ENCODE measurements at places on chromosomes 2 and 18.

DNA sequence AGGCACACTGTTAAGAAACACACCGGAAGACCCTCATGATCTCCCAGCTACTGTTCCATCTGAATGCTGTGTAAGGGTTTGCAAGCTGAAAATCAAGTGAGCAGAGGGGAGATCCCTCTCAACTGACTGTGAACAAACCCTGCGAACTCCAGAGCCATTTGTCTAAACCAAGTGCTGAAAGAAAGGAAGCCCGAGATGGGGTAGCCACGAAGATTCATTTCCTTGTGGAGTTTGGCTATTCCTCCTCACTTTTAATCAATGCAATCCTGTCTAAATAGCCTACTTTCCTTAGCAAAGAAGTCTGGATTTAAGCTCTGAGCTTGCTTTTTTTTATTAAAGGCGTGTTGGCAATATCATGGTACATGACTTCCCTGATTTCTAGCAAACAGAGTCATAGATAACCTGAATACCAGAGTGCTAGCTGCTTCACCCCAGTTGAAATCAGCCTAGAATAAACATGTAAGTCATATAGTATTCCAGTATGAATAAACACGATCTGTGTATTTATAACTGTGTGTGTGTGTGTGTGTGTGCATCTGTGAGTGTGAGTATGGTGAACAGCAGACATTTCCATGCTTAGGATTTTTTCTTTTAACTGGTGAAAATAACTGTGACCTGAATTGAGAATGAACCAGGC is 365.2 kb downstream of the ZNF521 start:
- DNase-seq: no peak

DNA sequence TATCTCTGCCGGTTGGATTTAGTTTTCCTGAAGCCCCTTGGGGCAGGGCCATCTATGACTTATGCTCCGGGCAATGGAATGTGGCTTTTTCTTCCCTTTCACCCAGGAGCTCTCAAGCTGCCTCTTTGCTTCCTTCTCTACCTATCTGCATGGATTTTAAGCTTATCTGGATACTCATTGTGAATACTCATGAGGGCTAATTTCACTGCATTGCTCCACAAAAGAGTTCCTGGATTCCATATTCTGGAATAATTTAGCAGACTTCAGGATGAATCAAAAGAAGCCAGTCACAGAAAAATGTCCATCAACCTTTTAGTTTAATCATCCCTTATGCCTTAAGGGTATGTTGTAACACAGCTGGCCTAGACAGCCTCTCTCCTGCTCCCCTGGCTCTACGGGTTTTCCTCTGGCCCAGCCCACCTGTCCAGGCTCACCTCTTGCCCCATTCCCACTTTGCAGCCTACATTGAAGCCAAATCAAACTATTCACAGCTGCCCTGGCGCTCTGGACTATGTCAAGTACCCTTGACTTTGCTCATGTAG is 122.8 kb upstream of the RMDN2 start:
- no peak for DNase-seq

DNA sequence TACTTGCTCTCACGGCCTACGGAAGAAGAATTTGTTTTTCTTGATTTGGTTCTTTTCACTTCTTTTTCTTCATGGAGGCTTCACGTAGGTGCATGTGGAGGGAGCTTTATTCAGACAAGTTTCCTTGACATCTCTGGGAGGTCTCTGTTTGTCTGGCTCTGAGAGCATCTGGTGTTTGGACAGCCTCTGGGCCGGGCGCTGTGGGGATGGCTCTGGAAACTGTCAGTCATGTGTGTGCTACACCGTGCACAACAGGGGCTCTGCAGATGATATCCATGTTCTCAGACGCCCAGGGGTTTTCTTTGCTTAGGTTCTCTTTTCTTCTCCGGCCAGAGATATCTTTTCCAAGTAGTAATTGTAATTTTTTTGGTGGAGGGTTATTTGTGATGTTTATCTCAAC is 130.7 kb downstream of the SH3RF3 start:
- no peak for DNase-seq

GRCh38 chr2:224174990-224175389 is 135.9 kb upstream of the SERPINE2 start:
- DNase-seq: no peak

DNA sequence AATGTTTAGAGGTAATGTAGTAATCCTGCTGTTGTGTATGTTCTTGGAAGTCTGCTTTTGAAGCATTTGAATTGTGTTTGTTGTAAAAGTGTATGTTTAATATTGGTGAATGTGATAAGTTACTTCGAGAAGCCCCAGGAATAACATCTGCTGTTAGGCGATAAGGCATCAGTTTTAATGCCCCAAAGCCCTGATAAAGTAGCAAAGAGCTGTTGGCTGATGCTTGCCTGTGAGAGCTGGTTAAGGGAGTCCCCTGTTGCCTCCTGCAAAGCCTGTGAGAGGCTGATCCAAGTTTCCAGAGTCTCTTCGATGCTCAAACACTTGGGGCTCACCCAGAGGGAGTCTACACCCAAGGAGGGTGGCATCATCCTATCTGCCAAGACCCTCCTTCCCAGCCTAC is 110.3 kb downstream of the RNF152 start:
- no peak for DNase-seq

- no peak for DNase-seq
Observed at GRCh38 chr2:223465793-223466192, 136.4 kb downstream of the SCG2 start.

DNA sequence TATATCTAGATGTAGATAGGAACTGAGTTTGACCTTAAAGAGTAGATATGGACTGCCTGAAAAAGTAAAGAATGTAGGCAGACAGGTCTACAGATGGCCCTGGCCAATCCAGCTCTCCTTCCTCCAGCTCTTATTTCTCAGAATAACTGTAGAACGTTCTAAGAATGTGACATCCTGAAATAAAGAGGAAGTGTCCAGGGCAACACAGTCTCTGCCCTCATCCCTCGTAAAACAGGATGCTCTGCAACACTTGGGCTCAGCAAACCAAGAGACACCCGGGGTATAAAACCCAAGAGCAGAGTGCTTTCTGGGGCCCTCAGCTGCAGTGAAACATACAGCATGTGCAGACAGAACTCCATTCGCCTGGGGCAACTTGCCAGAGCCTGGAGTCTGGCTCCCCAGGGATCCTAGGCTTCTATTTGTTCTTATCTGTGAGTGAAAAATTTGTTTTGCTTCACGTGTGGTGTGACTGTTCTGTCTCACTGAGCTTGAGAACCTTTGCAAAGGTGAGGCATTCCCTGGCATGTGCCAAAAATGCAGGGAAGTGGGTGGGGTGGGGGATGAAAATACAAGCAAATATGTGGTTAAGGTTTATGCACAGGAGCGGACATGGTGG is 401.0 kb downstream of the SETBP1 start:
- no peak for DNase-seq

DNA sequence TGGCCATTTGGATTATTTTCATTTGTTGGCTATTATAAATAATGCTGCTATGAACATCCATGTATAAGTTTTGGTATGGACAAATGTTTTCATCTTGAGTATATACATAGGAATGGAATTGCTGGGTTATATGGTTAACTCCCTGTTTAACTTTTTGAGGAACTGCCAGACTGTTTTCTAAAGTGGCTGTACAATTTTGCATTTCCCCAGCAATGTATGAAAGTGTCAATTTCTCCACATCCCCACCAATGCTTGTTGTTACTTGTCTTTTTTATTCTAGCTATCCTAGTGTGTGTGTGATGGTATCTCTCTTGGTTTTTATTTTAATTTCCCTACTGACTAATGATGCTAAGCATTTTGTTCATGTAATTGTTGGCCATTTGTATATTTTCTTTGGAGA is 90.6 kb upstream of the CYP26B1 start:
- no peak for DNase-seq

GRCh38 chr2:83002706-83003105 is 1456.4 kb downstream of the SUCLG1 start:
- DNase-seq: no peak

- DNase-seq: no peak
Observed at GRCh38 chr18:63892566-63892965, 5.1 kb downstream of the SERPINB2 start.

- DNase-seq: no peak
Observed at GRCh38 chr18:48814490-48815178, 136.1 kb downstream of the SMAD7 start.
